ENCODE measurements at places on chromosomes 11 and 22.

DNA sequence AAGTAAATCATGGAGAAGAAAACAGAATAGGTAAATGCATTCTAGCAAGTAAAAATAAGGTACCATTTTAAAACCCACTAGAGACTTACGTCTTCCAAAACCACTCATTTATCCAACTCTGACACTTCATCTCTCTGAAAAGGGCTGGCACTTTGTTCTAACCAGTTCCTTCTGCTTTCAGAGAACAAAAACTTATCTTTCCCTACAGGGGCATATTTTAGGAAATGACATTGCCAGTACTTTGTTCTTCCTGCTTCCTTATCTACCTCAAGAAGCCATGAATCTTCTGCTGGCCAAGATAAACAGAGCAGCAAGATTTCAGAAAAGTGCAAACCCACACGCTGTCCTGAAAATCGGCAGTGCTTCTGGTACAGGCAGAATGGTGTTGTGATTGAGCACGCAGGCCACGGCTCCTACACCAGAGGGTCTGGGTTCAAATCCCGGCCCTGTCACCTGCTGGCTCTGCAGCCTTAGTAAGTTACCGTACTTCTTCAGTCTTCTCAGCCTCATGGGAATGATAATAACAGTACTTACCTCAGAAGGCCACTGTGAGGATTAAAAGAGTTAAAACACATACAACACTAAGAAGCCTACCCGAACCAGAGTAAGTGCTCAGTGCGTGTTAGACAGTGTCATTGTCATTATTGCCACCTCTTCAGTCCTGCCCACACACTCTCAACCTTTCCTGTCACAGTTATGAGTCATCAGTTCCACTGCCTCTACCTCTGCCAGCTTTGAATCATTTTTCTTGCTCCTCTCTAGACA lies 11.0 kb downstream of the MPZL3 start:
- no peak for DNase-seq

- no peak for DNase-seq
These were observed 199.1 kb upstream of the NCAM1 start for GRCh38 chr11:112761911-112762706.

DNA sequence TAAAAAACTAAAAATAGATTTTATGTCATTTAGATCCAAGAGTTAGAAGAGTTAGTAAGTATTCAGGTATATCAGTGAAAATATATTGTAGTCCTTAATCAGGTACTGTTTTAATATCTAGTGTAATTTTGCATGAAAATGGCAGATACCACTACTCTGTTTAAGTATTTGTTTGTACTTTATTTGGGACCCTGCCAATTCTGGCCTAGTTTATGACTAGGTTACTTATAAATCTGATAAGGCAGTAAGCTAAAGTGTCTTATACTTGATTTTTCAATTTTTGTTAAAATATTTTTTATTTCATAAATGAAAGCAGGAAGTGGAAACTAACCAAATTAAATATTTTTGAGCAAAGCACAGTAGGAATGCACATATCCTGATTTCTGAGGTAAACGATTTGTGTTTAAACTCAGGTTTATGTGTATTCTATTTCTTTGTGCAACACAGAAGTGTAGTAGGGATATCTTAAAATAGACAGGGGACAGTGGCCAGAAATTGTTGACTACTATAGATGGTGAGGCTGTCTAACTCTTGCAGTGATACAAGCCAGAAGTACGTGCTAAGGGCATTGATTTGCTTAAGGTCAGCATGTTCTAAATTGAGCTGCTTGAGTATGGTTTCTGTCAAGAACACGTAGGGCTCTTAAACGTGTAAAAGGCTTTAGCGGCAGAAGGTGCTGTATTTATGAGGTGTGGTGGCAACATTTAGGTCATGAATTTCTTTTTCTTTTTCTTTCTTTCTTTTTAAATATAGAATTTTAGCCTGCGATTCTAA lies 34.0 kb downstream of the HIPK3 start:
- no peak for DNase-seq

GRCh38 chr11:81829976-81830375 lies 903.7 kb downstream of the FAM181B start:
- no peak for DNase-seq

- DNase-seq = peak; percentile 29
These were observed 1.3 kb downstream of the SSH3 start for GRCh38 chr11:67304511-67305113.

DNA sequence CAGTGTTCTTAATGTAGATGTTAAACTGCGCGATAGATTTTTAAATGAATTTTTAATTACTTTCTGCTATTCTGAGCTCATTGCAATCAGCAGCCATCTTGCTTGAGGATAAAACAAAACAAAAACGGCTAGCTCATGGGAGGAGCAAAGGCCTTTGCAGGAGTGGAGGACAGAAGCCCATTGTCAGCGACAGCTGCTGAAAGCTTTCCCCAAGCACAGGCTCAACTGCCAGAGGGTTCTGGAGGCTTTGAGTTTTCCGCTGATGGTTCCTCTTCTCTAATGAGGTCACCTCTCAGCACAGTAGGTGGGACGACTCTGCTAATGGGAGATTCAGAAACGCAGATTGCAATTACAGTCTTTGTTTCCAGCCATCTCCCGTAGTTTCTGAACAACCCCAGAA lies 167.1 kb upstream of the TTC12 start:
- DNase-seq = peak; percentile 95

DNA sequence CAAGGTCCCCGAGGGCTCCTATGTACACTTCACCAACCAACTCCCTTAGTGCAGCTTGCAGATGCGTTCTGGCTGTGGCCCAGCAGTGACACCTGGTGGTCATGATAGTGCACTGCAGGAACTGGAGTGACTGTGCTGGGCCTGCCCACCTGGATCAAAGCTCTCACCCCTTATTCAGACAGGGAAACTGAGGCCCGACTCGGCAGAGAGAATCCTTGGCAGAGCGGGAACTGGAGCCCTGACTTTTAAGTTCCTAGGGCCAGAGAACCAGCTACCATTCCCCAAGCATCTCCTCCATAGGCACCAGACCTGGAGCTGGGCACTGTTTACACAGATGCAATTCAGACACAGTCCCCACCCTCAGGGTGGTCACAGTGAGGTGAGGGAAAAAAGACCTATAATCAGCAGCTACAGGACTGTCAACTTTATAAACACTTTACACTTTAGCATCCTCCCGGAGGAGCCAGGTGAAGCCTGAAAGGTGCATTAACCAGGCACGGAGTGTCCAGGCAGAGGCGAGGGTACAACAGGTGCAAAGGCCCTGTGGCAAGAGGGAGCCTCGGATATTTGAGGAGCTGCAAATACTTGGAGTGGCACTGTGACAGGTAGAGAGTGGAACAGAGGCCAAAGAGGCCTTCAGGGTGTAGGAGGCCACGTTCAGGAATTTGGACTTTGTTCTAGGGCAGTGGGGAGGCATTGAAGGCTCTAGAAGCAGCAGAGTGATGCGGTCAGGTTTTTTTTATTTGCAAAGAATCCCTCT lies 22.0 kb downstream of the RHBDD3 start:
- peak; percentile 26 for DNase-seq

DNA sequence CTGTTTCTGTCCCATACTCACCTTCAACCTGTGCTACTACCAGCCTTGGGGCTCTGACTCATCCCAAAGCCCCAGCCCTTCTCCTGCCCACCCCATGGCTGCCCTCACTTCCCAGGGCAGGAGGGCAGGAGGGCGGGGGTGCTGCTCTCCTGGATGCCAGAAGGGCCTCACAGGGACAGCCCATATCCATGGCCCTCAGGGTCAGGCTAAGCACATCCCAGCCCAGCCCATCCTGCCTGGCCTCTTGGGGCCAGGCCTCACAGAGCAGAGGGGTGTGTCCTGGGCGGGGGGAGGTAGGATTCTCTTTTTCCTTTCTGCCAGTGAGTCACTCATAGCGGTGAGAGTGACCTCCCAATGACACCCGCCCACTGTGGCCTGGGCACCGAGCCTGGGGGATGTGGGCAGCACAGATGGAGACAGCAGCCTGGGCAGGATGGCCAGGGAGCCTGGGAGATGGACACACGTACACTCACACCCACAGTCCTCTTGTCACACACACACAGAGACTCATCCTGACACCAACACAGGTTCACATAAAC lies 2.4 kb downstream of the LTBP3 start:
- no peak for DNase-seq

- DNase-seq = no peak
These were observed 15.3 kb downstream of the TTLL12 start for GRCh38 chr22:43171607-43172006.

DNA sequence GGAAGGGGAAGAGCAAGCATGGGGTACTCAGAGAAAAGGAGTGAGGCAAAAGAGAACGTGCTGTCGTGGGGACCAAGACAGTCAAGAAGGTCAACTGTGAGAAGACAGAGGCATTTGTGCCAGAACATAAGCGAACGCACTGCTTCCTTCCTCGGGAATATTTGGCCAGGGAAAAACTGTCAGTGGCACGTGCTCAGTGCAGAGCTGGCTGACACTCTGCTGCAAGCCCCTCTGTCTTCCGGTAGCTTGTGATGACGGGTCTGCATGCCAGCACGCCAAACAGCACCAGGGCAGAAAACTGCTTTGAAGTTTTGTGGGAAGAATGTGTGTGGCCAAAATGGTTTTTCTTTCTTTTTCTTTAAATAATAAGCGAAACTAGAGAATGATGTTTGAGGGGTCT lies 60.6 kb downstream of the SMCO4 start:
- no peak for DNase-seq

GRCh38 chr11:113577356-113578032 lies 102.3 kb upstream of the DRD2 start:
- peak; percentile 74 for DNase-seq

- no peak for DNase-seq
These were observed 9.1 kb downstream of the DNAL4 start for GRCh38 chr22:38784856-38785255.

- DNase-seq = no peak
These were observed 46.4 kb upstream of the MUC15 start for GRCh38 chr11:26618441-26618840.

- DNase-seq = no peak
These were observed 91.3 kb downstream of the MYEOV start for GRCh38 chr11:69385144-69385820.

DNA sequence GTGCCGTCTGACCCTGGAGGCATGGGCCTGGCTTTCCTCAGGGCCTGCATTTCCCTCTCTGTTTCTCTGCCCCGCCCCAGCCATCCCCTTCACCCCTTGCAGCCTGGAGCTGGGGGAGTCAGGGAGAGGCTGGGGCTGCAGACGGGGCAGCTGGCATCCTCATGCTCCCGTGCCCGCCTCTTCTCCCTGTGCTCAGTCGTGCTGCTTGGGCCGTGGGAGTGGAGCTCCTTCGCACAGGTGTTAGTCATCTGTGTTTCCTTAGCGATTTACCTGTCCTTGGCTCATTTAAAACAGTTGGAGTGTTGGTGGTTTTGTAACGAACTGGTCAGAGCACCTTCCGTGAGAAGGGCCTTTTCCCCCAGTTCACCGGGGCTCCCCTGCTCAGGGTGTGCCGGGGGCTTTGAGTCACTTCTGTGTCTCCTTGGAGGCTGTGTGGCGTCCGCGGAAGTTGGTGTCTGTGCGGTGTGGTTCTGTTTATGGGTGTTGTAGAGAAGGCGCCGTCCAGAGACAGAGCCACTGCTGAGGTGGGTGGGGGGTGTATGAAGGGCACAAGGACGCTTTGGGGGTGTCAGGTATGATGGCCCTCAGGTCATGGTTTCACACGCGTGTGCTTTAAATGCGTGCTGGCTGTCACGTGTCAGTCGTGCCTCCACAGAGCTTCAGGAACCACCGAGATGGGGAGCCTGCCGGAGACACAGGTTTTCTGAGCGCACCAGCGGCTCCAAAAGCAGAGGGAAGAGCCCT lies 19.5 kb downstream of the BRSK2 start:
- no peak for DNase-seq

GRCh38 chr11:92834296-92835020 lies 135.0 kb upstream of the MTNR1B start:
- no peak for DNase-seq

DNA sequence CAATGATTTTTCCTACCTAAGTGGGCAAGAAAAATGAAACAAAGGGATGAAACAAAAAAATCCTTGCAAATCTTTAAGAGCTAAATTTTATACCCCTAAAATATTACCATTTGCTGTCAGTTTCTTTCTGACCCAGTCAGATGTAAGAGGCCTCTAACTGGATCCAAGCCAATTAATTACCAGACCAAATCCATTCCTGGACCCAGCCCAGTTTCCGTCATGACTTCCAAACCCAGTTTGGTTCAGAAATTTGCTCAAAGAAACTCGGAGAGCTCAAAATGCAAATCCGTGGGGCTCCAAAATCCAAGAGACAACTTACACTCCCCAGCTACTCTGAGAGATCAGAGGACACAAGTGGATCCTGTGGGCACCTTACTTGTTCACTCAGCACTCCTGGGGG lies 46.8 kb downstream of the TRIM44 start:
- no peak for DNase-seq

DNA sequence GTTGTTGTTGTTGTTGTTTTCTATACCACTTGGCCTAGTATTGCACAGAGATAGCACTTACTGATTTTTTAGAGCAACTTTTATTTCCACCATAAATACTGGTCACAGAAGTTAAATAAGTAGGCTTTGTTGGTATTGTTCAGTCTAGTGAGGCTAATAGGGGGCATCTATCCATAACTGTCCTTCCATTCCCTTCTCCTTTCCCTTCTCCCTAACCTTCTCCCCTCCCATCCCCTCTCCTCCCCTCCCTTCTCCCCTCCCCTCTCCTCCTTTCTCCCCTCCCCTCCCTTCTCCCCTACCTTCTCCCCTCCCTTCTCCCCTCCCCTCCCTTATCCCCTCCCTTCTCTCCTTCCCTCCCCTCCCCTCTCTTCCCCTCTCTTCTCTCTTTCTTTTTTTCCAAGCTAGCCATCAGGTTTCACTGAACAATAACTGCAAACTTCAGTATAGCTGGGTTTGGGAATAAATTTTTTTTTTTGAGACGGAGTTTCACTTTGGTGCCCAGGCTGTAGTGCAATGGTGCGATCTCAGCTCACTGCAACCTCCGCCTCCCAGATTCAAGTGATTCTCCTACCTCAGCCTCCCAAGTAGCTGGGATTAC lies 56.5 kb downstream of the STIM1 start:
- no peak for DNase-seq

DNA sequence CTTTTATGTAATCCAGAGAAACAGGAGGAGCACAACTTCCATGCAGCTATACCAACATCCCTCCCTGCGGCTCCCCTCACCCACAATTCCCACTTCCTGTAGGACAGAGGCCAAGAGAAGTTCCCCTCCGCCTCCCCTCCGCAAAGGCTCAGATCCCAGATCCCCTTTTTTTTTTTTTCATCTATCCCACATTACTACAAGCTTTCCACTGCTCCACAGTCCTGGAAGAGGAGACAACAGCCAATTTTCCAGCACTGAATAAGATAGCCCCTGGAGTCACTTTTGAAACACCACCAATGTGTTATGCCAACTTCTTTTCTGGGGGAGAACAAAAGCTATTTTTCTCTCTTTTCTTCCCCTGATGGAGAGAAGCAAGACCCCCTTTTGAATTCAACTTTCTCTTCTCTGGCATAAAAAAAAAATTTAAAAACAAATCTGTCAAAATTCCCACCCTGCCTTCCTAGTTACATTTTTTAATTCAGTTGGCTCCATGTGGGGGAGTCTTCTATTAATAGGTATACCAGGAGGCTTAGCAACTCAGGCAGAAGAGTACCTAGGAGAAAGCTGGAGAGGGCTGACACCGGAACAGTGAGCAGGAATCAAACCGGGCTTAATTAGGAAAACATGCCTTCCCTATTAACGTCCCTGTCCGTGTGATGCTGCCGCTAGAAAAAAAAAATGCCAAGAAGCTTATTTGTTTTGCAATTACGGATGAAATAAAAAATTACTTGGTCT lies 543.4 kb downstream of the BUD13 start:
- DNase-seq = no peak

Data from NCI-H526 (cell line).